Stimulated activated CD4-positive, alpha-beta T cell treated with anti-CD3 and anti-CD28 coated beads, TNF-alpha, amount 100 ng/mL, for 1 hour (primary cell): ENCODE measurements at places on chromosomes 4 and X.

GRCh38 chrX:76987381-76987780 lies 459.8 kb upstream of the FGF16 start:
- no peak for DNase-seq

- no peak for DNase-seq
These were observed 74.6 kb downstream of the SHROOM2 start for GRCh38 chrX:9860826-9861225.

DNA sequence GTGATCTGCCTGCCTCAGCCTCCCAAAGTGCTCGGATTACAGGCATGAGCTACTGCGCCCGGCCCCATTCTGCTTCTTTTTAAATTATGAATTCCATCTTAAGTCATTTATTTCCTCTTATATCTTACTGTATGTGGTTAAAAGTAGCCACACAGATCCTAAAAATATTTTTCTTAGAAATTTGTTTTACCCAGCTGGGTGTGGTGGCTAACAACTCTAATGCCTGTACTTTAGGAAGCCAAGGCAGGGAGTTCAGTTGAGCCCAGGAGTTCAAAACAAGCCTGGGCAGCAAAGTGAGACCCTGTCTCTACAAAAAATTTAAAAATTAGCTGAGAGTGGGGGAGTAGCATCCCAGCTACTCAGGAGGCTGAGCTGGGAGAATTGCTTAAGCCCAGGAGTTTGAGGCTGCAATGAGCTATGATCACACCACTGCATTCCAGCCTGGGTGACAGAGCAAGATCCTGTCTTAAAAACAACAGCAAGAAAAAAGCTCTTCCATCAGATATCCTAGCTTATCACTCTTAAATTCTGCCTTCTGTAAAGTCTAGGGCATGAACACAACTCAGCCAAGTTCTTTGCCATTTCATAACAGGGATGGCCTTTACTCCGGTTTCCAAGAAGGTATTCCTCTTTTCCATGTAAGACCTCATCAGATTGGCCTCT lies 15.1 kb upstream of the AFF1 start:
- no peak for DNase-seq

DNA sequence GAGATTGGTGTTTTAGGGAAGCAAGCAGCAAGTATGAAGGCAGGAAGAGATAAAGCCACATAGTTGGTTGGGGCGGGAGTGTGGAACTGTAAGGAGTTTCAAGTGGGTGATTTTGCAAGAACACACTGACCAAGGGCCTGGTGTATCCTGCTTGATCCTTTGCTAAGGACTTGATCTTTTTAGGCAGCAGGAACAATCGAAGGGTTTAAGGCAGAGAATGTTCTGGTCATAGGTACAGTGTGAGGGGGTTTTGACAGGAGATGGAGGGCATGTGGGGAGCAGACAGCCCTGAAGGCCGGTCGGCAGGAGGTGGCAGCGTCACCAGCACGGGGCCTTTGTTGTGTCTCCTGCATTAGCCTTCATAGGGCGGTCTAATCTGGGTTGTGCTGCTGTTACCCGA lies 54.7 kb downstream of the FAM193A start:
- DNase-seq, result no peak

GRCh38 chrX:28108186-28108945 lies 127.1 kb upstream of the DCAF8L1 start:
- DNase-seq, result no peak

GRCh38 chrX:2231570-2232192 lies 269.1 kb downstream of the DHRSX start:
- no peak for DNase-seq

GRCh38 chr4:143641361-143641760 lies 59.1 kb downstream of the FREM3 start:
- DNase-seq, result no peak

DNA sequence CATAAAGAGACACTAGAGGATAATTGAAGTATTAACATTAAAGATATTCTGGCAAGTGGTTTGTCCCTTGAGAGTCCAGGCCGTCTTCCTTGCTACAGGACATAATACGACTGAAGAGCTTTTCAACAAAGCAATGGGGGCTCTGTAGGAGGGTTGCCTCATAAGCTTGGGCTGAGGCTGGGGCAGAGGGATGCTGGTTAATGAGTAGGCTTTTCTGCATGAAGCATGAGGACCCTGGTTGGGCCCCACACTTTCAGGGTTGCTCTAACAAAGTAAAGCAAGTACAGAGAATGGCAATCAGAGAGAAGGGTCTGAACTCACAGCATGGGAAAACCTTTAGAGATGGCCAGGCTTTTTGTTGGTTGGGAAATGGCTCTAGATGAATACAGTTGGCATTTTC lies 281.3 kb downstream of the IDS start:
- DNase-seq, result no peak

DNA sequence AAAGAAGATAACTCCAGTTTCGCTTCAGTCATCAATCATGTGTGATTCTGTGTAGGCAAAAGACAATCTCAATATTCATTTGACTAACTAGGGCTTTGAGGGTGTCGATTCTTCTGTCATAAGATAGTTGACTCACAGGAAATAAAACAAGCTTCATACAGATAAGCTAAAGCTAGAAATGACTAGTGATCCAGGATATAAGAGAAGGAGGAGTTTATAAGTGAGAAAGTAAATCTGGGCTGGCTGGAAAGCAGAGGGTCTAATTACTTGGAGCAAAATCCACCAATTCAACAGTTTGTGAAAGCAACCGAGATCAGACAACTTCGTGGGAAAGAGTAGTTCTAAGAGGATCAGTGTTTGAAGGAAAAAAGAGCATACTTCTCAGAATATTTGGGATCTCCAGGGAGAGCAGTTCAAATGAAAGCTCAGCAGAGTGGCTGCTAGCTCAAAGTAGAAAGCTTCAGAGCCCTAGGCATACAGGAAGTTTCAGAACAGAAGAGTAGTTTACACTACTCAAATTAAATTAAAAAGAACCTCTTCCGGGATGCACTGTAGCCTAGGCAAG lies 429.3 kb downstream of the INPP4B start:
- no peak for DNase-seq

DNA sequence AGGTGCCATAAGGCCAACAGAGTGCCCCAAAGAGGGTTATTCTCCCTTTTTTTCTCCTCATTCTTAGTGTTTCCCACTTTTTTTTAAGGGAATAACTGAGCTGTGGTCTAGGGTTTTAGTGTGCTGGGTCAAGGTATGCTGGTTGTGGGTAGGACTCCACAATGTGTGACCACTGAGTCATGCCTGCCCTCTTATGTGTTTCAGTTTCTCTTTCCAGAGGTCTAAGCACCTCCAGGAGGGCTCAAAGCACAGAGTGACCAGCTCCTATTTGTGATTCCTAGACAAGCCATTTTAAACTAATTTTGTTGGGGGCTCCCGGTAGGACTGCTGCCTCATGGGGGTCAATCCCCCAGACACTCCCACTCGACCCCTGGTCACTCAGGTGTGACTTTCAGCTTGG lies 80.5 kb upstream of the GC start:
- no peak for DNase-seq

- no peak for DNase-seq
These were observed 39.5 kb upstream of the PTPN13 start for GRCh38 chr4:86554646-86555045.

GRCh38 chr4:183441276-183441675 lies 3.2 kb upstream of the CDKN2AIP start:
- no peak for DNase-seq

DNA sequence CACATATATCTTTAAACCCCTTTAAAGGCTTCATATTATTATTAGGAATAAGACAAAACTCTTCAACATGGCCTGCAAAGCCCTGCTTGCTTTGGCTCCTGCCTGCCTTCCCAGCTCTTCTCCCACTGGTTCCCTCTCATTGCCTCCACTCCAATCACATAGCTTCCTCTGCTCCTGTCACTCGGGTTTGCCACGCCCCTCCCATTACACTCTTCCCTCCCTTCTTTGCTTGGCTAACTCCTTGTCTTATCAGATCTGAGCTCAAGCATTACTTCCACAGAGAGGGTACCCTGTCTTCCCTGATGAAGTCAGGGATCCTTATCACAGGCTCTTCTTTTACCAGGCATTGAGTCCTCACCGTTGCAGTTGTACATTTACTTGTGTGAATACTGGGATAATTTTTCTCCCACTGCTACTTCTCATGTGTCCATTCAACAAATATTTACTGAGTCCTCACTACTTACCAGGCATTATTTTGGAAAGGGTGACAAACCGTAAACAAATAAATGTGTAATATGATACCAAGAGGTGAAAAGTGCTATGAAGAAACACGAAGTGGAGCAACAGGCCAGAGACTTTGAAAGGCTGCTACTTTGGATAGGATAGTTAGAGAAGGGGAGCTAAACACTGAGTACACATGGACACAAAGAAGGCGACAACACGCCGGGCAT lies 3.2 kb upstream of the VGLL1 start:
- DNase-seq, result no peak

DNA sequence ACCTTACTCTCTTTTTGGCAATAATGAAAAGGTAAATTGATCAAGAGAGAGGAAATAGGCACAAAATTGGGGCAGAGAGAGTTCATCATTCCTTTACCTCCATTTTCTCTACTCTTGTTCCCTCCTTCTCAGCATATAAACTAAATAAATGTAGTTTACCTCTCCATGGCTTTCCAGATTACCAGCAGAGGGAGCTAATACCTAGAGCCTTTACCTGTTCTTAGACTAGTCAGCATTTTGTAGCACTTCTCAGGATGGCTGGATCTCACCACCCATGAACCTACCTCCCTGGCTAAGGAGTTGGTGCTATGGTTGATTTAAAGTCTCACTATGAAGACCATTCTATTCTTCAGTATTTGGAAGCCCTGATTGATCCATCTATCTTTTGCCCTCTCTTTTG lies 15.7 kb downstream of the OFD1 start:
- DNase-seq, result no peak

GRCh38 chrX:57674861-57675260 lies 5.2 kb downstream of the NLRP2B start:
- no peak for DNase-seq

DNA sequence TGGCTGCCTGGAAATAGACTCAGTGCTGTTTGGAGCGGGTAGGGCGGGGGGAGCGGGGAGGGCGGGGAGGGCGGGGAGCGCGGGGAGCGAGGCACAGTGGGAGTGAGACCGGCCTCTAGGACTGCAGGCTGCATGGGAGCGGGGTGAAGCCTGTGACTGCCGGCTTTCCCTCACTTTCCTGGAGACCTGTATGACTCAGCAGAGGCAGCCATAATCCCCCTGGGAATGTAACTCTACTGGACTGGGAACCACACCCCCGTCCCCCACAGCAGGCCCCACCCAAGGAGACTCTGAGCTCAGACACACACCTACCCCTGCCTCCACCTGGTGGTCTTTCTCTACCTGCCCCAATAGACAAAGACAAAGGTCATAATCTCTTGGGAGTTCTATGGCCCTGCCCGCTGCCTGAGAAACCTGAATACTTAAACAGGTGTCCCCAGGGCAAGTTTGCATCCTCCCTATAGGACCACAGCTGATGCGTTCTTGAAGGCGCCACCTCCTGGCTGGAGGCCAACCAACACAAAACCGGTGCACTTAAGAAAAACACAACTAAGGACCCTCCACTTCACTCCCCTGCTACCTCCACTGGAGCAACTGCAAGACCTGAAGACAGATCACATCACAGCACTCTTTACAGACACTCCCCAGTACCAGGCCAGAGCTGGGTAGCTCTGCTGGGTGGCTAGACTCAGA lies 18.0 kb downstream of the HDAC8 start:
- DNase-seq, result no peak

- DNase-seq, result no peak
These were observed 8.6 kb upstream of the ZXDA start for GRCh38 chrX:57918750-57919436.

DNA sequence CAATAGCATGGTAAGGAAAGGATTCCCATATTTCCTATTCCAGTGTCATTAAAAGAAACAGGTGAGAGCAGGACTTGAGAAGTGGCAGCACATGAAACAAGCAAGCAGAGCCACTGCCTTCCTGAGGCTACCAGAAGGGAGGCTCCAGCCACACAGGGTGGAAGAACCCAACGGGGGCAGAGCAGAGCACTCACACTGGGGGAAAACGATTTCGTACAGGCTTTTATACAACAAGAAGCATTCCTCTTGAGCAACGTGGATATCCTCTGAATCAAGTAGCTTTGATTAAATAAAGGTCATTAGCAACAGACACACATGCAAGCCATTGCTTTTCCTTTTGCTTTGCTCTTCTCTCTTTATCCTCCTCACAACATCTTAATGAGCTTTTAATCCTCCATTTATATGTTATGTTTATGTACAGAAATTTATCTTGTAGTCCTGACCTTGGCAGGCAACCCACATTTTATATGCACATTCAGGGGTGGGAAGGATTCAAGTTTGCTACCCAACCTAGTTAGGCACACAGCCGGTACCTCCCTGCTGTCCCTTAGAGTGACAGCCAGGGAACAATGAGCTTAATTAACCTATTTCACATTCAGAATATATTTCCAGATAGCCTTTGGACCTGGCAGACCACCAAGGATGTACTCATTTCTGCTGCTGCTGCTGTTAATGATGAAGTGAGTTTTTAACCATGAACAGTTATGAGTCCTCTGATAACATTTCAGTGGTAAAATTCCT lies 202.1 kb downstream of the ARHGAP24 start:
- DNase-seq, result no peak

DNA sequence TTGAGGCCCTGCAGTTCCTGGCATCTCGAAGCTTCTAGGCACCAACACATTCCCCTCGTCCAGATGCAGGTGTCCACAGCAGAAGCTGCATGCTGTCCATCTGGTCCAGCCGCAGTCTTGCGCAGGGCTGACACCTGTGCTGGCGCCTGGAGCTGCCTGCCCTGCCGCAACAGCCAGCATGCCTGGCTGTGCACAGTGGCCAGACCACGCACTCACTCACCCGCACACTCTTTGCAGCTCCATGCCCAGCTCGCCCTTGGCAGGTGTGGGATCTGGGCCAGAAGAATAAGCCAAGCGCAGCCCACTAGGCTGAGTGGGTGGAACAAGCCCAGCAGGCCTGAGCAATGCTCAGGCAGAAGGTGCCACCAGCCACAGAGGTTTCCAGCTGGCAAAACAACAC lies 125.6 kb downstream of the PARM1 start:
- DNase-seq, result no peak

- DNase-seq, result no peak
These were observed 44.9 kb downstream of the ANAPC4 start for GRCh38 chr4:25421816-25422525.
